ENCODE measurements at places on chromosomes 2 and 18. TPM values are rescaled to one million over a fixed set of nuclear protein-coding genes. Genes with fewer than 3 reads are reported as not detected.

- DNase-seq, result no peak
Measured at GRCh38 chr2:169716938-169717690, 16.5 kb upstream of the KLHL23 start.

Gene ARHGAP15
- 3.9 TPM for polyA plus RNA-seq

GRCh38 chr2:234204480-234204879 is 154.0 kb downstream of the SPP2 start:
- DNase-seq, result no peak

- no peak for DNase-seq
Measured at GRCh38 chr18:47898055-47898454, 32.4 kb downstream of the SMAD2 start.

Gene PID1
- 4.8 TPM for polyA plus RNA-seq

DNA sequence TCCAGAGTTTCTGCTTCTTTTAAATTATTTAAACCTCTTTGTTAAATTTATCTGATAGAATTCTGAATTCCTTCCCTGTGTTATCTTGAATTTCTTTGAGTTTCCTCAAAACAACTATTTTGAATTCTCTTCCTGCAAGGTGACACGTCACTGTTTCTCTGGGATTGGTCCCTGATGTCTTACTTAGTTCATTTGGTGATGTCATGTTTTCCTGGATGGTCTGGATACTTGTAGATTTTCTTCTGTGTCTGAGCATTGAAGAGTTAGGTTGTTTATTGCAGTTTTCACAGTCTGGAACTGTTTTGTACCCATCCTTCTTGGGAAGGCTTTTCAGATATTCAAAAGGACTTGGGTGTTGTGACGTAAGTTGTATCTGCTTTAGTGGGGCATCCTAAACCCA is 172.3 kb upstream of the KCNJ3 start:
- DNase-seq, result no peak

GRCh38 chr18:38322206-38322605 is 756.6 kb upstream of the CELF4 start:
- DNase-seq, result no peak

DNA sequence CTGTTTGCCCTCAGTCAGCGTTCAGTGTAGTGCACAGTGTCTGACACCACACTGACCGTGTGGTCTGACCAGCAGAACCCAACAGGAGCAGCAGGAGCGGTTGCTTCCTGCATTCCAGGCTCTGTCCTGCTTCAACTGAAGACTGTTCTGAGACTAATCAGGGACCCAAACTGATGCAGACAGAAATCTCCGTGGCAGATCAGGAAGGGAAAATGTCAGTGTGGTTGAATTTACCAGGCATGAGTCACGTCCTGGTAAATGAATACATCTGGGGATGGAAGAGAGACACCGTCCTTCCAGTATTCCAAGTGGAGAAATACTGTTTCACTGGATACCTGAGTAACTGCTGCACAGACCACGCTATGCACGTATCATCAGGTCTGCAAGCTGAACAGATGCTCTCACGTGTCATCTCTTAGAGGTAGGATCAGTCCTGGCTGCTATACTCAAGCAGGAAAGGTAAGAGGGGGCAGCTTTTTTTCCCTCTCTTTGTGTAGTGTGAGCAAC is 223.6 kb upstream of the EPAS1 start:
- DNase-seq, result no peak

DNA sequence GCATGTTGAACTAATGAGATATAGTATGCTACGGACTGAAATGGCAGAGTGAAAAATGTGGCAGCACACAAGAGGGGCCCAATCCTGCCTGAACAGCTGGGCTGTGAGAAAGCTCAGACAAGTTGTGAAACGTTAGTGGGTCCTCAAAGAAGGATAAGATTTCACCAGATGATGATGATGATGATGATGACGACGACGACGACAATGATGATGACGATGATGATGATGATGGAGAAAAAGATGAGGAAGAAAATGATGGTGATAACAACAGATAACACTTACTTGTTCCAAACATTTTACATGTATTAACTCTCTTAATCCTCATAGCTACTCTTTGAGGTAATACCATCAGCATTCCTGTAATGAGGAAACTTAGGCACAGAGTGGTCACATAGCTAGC is 94.2 kb downstream of the WDPCP start:
- no peak for DNase-seq

DNA sequence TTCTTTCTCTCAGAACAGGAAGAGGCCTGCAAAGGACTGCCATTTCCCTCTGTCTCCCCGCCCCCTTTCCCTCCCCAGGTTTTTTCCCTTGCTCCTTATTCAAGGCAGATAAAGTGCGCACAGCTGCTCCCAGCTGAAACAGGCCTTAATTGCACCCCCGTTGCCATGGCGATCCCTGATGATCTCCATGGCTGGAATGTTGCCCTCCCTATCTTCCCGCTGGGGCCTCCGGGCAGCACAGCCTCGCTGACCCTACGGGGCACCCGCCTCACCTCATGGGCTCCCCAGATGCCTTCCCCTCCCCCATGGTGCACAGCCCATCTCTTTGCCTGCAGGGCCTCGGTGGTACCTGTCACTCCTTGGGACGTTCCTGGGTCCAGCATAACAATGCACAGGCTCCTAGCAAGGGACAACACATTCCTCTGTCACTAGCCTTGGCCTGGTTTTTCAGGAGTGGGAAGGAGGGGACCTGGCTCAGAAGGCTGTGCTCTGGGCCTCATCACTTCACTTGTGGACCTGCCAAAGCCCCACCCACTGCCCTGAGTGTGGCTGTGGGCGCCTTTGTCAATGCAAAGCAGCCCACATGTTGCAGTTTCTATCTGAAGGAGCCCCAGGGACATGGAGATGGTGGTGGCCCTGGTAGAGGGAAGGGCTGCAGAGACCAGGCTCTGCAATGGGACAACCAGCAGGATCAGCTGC is 115.0 kb downstream of the CELF4 start:
- DNase-seq, result peak; percentile 86

GRCh38 chr2:173387079-173387478 is 32.4 kb downstream of the CDCA7 start:
- no peak for DNase-seq

- DNase-seq, result no peak
Measured at GRCh38 chr2:232412986-232413385, 6.3 kb downstream of the ALPG start.

DNA sequence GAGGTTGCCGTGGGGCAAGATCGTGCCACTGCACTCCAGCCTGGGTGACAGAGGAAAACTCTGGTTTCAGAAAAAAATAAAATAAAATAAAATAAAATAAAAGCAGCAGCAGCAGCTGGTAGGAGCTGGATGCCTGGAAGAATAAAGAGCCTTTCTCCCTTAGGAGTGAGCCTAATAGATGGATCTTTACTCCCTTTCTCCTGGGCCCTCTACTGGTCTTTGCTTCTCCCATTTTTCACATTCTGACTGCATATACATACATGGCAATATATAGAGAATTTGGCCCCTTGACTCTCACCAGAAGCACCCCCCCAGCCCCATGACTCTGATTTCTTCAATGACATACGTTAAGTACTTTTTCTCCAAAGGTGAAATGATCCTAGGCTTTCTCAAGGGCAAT is 9.8 kb upstream of the MALT1 start:
- DNase-seq, result no peak

Gene C18orf54
- polyA plus RNA-seq, result 12.6 TPM

DNA sequence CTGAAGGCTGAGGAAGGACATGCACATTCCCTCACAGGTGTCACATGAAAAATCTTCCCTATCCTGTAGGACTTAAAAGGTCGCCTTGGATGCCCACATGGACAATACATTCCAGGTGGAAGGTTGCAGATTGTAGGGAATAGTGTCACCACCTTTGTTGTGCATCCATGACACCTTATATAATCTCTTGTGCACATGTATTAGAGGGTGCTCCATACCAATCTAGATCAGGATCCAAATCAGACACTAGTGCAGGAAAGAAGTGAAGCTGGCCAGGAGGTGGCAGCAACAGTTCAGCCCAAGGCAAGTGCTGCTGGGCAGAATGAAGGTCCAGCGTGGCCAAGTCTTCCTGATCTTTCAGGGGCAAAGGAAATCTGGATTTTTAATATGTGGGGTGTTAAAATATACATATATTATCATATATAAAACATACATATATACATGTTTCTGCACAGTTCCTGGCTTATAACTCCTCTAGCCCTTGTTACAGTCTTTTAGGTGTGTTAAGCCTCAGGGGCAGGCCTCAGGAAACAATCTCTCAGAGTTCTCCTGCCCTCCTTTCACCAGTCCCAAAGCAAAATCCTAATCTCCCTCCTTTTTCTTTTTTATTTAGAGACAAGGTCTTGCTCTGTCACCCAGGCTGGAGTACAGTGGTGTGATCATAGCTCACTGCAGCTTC is 16.6 kb downstream of the NIF3L1 start:
- DNase-seq, result peak; percentile 53

DNA sequence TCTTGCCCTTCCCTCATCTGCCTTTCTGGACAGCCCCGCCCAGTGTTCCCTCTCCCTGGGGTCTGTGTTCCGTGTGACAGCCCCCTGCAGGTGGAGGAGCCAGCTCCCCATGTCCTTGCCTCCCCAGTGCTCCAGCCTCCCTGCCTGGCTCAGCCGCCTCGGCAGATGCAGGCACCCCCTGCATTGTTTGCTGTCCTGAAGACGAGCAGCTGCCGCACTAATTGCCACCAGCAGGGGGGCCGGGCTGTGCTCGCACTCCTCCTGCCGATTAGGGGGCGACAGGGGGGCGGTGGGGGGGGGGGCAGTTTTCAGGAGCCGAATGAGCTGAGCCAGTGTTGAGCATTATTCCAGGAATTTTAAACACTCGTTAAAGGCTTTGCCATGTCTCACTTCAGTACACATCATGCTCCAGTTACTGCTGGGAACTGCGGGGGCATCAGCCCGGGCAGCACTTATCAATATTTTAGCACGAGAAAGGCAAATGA is 23.3 kb downstream of the SIX3 start:
- no peak for DNase-seq

DNA sequence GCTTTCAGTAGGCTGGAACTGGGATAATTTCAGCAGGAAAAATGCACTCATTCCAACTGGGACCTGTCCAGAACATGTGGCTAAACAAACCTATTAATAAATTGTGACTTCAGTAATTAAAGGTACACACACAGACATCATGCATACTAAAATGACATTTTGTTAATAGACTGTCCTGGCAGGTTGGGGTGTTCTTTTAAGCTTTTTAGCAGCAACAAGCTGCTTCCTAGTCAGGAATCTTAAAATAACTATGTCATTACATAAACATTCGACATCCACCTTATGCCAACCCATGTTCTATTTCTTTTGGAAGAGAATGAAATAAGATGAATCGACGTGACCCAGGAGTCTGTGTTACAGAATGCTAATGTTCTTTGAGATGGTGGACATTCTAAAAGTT is 435.7 kb downstream of the TXNL1 start:
- DNase-seq, result no peak

GRCh38 chr18:54436501-54436900 is 78.8 kb downstream of the C18orf54 start:
- no peak for DNase-seq

Gene XRCC5
- 316 TPM for polyA plus RNA-seq

DNA sequence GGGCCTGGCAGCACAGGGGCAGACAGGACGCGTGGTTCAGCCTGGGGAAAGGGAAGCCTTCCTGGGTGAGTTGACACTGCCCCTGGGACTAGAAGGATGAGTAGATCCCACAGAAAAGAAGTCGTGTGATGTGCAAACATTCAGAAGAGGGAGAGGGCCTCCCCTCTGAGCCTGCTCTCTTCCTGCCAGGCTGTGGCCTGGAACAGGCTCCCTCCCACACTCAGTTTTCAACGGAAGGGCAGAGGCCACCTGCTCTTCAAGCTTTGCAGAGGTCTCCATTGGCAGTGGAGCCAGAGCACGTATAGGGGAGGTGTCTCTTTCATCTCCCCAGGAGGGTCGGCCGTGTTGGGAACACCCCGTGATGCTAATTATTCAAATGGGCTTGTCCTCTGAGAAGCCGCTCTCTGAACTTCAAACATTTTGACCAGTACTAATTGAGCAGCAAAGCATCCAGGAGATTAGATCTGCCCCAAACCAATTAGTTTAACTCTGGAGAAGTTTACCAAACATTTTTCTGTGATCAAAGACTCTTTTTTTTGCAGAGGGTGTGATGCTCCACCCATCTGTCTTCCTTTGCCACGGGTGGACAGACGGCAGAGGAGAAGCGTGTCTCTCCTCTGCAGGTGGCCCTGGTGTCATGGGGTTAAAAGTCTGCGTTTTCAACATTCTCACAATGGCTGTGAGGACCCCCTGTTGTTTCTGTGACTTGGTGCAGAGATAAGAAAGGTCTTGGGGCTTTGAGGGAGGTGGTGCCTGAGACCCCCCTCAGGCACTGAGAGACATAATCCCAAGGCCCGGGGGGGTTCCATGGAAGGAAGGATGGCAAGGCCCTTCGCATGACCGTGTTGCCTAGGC is 29.5 kb upstream of the ODC1 start:
- peak; percentile 59 for DNase-seq

DNA sequence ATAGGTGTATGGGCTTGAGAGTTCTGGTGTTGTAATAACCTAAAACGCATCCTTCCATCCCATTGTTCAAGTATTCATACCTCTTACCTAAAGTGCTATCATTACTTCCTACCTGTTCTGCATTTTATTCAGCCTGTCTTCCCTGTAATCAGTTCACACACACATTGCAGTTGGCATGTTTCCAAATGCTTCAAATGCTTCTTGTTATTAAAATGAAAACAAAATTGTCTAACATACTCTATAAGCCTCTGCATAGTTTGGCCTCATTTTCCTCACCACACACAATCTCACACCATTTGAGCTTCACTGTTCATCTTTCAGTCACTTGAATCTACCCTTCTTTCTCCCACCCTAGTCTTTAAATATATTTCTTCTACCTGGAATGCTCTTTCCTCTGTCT is 1178.2 kb upstream of the NRXN1 start:
- no peak for DNase-seq

GRCh38 chr18:22021701-22022100 is 147.7 kb upstream of the GATA6 start:
- no peak for DNase-seq

- no peak for DNase-seq
Measured at GRCh38 chr2:69863298-69863697, 30.5 kb upstream of the SNRNP27 start.

Gene TUBA4B
- 1.1 TPM for polyA plus RNA-seq

Gene EVX2
- polyA plus RNA-seq, result 0.01 TPM

DNA sequence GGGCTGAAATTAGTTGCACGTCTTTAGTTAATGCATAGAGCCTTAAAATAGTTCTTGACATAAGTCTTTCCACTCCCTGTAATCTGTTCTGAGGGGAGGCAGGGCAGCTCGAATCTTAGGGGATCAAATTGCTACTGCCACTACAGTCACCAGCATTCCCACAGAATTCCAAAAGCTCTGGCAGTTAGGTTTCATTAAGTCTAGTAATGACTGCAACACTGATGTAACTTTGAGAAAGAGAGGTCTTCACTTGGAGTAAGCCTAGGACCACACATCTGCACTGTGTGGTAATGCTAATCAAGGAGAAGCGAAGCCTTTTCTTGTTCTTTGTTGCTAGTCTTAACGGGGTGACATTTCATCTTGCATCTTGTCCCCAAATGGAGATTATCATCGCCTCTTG is 19.3 kb upstream of the NCK2 start:
- DNase-seq, result no peak

Gene PARD3B
- 33.2 TPM for polyA plus RNA-seq

- no peak for DNase-seq
Measured at GRCh38 chr18:72342933-72343332, 201.2 kb downstream of the CBLN2 start.

GRCh38 chr18:79318142-79318673 is 77.5 kb upstream of the NFATC1 start:
- DNase-seq, result no peak

Data from renal pelvis (tissue), 12 donors.